Left ventricle myocardium inferior (tissue), 1 donor: ENCODE measurements at places on chromosomes 1 and 21. TPM values are rescaled to one million over a fixed set of nuclear protein-coding genes. Genes with fewer than 3 reads are reported as not detected.

GRCh38 chr21:16377120-16377658, 647.4 kb downstream of the USP25 start:
- no peaks in the 10 kb centered on the region for H3K27me3 ChIP-seq
- H3K4me3 ChIP-seq = no peak overlapping the region

The S100A12 gene
- 2.3 TPM for total RNA-seq

The PCSK9 gene
- total RNA-seq = not detected

- no peak overlapping the region for H3K27ac ChIP-seq
- no peak for DNase-seq
- H3K27me3 ChIP-seq = peaks cover 7% of the 10 kb centered on the region
- H3K4me3 ChIP-seq = no peak overlapping the region
Measured at GRCh38 chr1:199857108-199857507, 170.4 kb upstream of the NR5A2 start.

The SZT2 gene
- total RNA-seq = 24.8 TPM

The CFAP141 gene
- total RNA-seq = not detected
